HS-5 (cell line): ENCODE measurements at places on chromosomes 5 and 9.
A peak's percentile ranks its signal among the peaks of the same experiment; 100 is the strongest.

GRCh38 chr5:179904463-179905160 lies 3.1 kb downstream of the TBC1D9B start:
- no peak for DNase-seq

GRCh38 chr9:95494416-95495371 lies 22.1 kb downstream of the PTCH1 start:
- no peak for DNase-seq

- DNase-seq: no peak
Observed at GRCh38 chr5:89388872-89389271, 505.9 kb upstream of the MEF2C start.

DNA sequence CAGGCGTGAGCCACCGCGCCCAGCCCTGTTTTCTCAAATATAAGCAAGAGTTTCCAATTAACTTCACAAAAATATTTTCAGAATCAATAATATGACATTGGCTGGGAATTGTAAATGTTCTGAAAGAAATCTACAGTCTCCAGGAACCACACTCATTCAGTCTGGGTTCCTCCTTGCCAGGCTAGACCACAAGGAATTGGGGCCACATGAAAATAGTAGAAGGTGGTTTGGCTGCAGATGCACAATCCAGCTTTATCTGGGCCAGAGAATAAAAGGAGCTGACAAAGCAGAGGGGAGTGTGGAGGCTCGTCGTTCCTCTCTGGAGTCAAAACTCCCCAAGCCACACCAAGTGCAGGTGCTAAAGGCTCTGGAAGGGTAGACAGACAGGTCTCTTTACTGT lies 92.0 kb upstream of the OSMR start:
- DNase-seq: no peak

GRCh38 chr5:72606525-72606924 lies 99.3 kb upstream of the ZNF366 start:
- DNase-seq: no peak

DNA sequence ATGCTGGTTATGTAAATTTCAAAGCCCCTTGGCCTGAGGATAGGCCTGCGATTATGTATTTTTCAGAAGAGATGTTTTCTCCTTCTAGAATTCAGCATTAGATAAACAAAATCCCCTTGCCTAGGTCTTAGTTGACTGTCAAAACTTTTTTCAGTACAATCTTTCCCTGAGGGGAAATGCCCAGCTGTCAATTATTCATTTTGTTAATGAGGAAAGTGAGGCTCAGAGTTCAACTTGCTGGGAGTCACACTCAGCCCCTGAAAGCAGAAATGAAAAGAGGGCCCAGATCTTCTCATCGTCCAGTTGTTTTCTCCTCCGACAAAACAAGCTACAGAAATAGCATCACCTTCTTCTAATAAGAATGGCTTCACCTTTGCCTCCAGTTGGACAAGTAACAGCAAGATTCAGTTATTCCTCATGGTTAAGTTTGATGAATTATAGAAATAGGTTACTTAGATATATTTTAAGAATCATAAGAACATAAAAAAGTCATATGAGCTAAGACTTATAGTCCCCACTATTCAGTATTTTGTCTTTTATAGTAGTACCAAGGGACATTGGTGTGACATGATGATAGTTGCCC lies 627.1 kb upstream of the WWC1 start:
- DNase-seq: no peak

- no peak for DNase-seq
Observed at GRCh38 chr9:27701587-27701986, 128.3 kb upstream of the C9orf72 start.

DNA sequence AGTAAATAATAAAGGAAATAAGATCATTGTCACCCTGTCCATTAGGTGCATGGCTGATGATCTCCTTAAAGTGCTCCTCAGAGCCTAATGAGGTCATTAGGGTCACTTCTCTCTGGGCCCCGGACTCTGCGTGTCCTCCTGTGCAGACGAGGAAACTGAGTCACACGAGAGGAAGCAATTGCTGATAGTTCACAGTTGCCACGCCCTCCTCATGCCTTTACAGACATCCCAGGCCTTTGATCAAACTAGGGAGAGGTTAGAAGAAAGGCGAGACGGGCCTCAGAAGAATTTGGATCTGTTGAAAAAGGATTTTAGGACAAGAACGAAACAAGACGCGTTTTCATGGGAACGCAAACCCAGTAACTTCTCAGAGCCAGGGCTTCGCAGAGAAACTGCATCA lies 32.0 kb upstream of the MSX2 start:
- DNase-seq: no peak

- DNase-seq: no peak
Observed at GRCh38 chr5:113209498-113209897, 225.3 kb downstream of the TSSK1B start.

DNA sequence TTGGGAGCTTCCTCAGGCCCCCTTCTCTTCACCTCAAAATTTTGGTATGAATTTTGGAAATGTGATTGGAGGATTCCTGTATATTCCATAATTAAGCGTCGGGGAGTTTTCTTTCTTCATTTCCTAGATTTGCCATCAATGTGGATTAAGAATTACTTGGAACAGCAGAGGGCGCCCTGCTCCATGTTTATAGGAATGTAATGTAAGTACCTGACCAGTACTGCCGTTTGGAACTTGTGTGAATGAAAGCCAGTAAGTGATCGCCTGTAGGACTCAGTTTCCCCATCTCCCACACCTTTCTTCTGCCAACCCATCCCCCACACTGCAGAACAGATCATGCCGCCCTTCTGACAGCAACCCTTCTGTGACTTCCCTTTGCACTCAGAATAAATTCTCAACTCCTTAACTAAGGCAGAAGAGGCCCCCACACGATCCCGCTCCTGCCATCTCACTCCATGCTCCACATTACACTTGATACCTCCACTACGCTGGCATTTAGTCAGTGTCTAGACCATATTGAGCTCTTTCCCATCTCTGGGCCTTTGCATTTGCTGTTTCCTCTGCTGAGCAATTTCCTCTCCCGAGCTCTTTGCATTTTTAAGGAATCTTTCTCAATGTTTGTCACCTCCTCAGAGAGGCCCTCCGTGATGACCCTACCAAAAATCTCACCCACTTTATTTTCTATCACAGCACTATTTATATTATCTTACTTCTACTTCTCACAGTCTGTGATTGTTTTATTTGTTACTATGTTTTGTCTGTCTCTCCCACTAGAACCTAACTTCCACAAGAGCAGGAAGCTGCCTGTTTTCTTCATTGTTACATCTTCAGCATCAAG lies 79.5 kb upstream of the HTR4 start:
- DNase-seq: peak; percentile 43

GRCh38 chr5:43540746-43541145 lies 16.1 kb downstream of the PAIP1 start:
- no peak for DNase-seq

DNA sequence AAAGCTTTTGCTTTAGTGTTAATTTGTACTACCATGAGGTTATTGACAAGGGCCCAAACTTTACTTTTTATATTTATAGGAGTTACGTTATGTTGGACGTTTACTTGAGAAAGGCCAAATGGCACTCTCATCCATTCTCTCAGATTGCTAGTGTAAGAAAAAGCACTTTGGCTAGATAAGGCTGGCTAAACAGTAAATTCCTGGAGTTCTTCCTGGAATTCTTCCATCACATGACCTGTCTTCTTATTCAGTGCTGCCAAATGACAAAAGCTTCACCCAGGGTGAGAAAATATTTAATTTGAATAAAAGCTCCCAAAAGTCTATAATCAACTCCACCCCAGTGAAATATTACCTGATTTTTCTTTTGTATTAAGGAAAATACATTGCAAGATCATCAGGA lies 1568.9 kb upstream of the ACO1 start:
- DNase-seq: no peak

GRCh38 chr9:94772144-94772543 lies 45.6 kb downstream of the AOPEP start:
- DNase-seq: no peak

- peak; percentile 40 for DNase-seq
Observed at GRCh38 chr5:132526290-132526973, 16.9 kb downstream of the IL5 start.

DNA sequence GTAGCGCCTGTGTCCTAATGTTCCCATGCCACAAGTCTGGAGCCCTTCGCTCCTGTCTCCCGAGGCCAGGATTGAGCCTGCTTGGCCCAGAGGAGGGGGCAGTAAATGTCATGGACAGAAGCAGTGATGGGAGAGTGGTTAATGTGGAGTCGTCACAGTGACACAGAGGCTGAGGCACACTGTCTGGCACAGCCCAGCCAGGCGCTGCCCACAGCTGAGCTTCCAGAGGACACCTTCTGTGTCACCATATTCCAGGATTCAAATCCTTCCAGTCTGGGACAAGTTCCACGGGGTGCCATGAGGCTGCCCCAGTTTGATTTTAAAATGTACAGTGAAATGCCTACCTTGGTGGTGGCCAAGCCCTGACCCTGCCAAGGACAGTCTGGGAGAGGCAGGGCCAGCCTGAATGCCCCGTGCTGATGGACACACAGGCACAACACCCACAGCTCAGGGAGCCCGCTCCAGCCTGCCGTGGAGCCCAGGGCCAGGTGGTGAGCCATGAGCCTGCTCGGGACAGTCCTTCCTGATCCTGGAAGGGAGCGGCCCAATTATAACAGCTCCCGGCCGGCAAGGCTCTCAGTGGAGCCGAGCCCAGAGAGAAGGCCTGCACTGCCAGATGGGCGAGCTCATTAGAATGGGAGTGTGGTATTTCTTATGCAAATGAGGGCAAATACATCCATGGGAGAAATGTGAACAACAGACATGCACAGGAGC lies 99.1 kb upstream of the RUFY1 start:
- DNase-seq: no peak

DNA sequence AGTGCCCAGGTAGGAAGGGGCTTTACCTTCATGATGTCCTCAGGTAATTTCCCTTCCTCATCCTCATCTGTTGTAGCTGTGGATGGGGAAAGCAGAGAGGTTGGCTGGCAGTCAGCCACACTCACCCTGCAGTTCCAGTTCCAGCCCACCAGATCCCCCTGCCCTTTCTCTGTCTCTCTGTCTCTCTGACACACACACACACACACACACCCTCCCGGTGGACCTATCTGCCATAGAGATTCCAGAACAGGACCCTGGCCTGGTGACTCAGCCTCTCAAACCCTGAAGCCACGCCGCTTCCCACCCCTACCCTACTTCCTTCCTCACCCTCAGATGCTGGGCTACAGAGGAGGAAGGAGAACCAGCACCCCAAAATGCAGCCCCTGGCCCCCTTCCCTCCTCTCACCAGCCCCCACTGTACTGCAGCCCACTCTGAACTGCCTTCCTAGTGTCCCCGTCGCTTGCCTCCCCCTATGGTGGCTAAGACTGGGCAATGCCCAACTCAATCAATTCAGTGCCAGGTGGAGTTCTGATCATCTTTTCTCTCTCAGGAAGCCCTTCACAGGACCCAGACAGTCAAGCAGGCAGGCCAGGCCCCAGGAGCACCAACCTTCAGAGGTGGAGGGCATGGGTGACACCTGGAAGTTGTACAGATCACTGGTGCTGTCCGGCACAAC lies 4.8 kb downstream of the IRF1 start:
- DNase-seq: no peak

DNA sequence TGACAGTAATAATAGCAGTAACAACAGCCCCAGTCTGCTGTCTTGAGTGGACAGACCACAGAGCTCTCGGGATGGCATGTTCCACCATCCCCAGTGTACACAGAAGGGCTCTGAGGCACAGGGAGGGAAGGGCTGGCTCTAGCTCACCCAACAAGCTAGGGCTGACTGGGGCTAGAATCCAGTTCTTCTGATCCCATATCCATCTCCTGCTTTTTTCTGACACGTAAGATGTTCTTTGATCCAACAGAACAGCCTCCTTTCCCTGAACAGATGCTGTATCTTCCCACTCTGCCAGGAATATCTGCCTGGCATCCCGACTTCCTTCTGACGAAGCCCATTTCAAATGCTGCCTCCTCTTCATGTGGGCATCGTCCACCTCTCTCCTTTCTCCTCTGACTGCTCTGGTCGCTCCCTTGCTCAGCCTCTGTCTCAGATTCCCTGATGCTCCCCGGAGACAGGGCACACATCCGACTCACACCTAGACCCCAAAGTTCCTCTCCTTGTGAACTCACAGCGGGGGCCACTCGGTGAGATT lies 43.6 kb upstream of the CLK4 start:
- no peak for DNase-seq

DNA sequence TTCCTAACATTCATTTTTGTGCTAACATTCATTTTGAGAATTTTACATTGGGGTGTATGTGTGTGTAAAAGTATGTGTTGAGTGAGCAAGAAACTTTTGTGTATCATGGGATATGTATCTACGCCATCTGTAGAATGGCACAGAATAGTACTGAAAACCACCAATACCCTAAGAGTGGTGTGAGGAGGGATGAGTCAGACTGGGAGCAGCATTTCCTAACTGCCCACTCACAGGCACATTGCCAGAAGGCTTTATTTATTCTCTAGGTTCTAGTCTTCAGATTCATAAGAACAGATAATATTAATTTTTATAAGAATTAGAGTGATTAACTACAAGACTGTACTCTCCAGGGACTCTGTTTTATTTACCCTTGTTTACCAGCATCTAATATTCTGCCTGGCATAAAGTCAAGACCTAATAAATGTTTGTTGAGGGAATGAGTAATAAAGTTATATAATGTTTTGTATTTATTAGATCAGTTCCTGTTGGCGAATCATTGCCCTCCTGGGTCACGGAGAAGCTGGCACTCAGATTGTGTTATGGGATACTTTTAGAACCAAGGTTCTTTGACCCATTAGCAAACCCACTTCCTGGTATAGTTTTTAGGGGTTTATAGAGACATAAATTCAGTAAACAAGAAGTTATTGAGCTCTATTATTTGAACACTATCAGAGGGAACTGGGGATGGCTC lies 159.1 kb upstream of the PPP2R2B start:
- DNase-seq: peak; percentile 61

- DNase-seq: no peak
Observed at GRCh38 chr9:131739959-131740648, at the start of gene RAPGEF1. RAPGEF1 (minus strand) TSS chr9:131740076; CDS start chr9:131739830, 246 bp downstream.

- no peak for DNase-seq
Observed at GRCh38 chr5:79149433-79149832, 37.8 kb downstream of the BHMT start.

GRCh38 chr9:134426436-134426835 lies 100.2 kb downstream of the RXRA start:
- no peak for DNase-seq

DNA sequence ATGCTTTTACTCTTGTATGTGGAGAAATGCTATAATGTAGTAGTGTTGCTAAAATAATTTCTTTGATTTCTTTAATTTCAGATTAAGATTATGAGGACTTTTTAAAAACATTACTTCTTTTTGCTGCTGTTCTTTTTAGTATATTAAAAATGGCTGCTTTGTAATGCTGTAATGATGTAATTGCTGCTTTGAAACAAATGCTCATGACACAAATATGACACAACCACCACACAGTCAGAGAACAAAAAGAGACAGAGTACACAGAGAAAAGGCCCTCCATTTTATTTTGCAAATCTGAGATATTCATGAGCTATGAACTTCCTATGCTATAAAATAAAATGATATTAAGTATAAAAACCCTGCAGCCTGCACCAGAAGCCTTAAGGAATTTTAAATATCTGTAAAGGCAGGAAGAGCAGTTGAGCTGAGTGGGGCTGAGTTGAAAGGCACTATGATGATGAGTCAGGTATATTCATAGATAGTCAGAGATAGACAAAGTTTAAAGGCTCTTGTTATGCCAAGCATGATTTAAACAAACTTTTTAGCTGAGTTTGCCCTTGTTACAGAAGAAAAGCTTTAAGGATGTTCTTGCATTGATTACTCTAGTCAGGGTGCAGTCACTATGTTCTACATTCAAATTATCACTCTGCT lies 5.1 kb upstream of the POU5F2 start:
- DNase-seq: peak; percentile 34

GRCh38 chr5:68502531-68502930 lies 287.0 kb downstream of the PIK3R1 start:
- DNase-seq: no peak
